Stimulated activated CD8-positive, alpha-beta memory T cell treated with anti-CD3 and anti-CD28 coated beads, Interleukin-2, amount 100 ng/mL, for 1 hour (primary cell): ENCODE measurements at places on chromosomes 7 and 10.

GRCh38 chr7:151810441-151811232 is 66.3 kb downstream of the PRKAG2 start:
- DNase-seq = no peak

- no peak for DNase-seq
Measured at GRCh38 chr10:69847458-69847857, 45.8 kb downstream of the COL13A1 start.

DNA sequence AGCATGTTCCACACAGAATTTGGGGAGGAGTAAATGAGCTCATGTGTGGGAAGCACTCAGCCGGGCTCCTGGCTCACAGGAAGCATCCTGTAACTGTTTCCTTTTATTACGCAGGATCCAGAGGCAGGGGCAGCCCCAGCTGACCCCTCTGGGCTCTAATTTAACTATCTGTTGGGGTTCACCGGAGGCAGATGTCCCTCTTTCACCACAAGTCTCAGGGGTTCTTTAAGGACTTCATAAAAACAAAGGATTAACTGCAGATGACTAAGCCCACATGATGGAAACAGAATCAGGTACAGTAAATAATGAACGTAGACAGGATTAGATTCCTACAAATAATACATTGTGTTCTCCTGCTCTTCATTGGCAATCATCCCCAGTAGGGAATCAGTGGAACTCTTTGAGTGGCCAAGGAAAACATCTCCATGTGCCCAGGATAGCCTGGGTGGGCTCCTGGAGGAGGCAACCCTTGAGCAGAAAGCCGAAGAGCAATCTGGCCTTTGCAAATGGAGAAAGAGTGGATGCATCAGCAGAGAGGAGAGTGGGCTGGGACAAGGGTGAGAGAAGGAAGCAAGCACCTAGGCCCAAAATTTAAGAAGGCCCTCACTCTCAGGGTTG is 24.6 kb downstream of the TBXAS1 start:
- no peak for DNase-seq

- no peak for DNase-seq
Measured at GRCh38 chr7:12226756-12227155, 15.7 kb downstream of the TMEM106B start.

DNA sequence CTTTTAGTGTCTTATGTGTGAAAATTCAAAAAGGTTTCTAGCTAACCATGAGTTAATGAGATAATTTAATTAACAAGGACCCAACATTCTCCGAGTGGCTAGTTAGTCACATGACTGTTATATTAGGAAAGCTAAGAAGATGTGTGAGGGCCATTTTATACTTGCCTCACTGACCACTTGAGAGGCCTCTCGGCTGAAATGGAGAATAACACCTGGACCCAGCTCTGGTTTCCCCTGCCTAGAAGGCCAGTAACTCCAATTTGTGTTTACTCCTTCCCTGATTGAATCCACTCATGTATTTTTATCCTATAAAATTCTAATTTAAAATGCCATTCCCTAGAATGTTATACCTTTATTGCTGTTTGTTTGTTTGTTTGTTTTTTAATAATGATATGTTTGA is 1091.2 kb downstream of the KCNMA1 start:
- no peak for DNase-seq

GRCh38 chr7:97167176-97167575 is 49.7 kb downstream of the SDHAF3 start:
- no peak for DNase-seq

DNA sequence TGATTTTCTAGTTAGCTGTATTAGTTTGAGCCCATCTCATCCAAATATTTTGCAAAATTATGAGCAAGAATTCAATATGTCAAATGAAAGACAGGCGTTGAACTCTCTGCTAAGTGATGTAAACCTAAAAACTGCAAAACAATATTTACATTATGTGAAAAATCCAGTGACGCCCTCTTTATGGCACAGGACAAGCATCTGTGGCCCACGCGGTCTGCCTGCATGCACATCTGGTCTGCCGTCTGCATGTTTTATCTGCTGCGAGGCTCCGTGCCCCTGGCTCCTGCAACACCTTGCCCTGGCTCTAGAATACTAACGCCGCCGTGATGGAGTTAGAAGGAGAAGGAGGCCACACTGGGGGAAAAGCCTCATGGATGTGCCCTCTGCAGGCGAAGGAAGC is 142.0 kb downstream of the SVIL start:
- no peak for DNase-seq

DNA sequence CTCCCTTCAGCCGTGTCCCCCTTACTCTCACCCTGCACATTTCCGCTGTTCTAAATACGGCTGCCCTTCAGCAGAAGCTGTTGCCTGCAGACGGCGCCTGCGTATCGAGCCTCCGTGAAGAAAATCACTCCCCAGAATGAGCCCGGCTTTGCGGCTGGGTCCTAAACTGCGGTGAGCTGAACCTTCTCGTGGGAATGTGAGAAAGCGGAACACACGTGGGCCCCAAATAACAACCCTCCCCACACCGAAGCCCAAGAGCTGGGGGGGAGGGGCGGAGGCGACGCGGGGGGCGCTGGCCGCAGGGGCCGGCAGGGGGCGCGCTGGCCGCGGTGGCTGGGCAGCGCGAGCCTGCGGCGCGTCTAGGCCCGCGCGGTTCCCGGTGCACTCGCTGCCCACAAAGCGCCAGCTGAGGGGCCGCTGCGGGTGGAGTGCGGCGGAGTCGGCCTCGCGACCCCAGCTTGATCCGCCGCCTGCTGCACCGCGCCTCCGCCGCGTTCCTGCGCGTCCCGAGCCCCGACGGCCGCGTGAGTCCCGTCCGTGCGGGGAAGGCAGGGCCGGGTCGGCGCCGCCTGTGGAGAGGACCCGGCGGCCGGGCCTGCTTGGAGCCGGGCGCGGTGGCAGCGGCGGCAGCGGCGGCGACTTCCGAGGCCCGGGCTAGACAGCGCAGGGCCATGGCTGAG is at the start of gene ZNF398:
ZNF398 (plus strand) TSS at position 382 of the 680 bp plus-strand sequence; CDS start at position 672, 290 bp downstream.
- peak; percentile 59 for DNase-seq

GRCh38 chr10:94402843-94403379 is 570 bp downstream of the TBC1D12 start:
- DNase-seq = no peak

- DNase-seq = no peak
Measured at GRCh38 chr10:92845921-92846320, 2.4 kb upstream of the EXOC6 start.

DNA sequence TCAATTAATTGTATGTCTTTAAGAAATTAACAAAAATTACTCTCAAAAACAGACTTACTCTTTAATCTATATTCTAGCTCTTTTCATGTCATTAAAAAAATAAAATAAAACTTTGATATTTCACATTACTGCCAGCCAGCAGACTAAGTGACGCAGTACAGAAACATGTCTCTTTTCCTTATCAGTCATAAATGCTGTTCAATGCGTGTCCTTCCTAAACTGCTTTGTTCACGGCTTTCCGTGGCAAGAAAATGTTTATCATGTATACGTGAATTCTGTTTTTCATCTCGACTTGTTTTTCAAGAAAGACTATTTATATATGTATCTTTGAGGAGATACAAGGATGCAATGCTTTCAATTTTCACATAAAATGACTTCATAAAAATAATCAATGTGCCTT is 182.4 kb downstream of the DOCK4 start:
- no peak for DNase-seq

- DNase-seq = no peak
Measured at GRCh38 chr7:43076606-43077005, 35.8 kb upstream of the HECW1 start.

- DNase-seq = no peak
Measured at GRCh38 chr7:133355325-133355708, 102.4 kb downstream of the EXOC4 start.
